Activated CD4-positive, CD25-positive, alpha-beta regulatory T cell treated with anti-CD3 and anti-CD28 coated beads, Interleukin-2, amount 50 U/mL, for 16 hours (primary cell): ENCODE measurements at places on chromosomes 7 and 10.
A peak's percentile ranks its signal among the peaks of the same experiment; 100 is the strongest.

DNA sequence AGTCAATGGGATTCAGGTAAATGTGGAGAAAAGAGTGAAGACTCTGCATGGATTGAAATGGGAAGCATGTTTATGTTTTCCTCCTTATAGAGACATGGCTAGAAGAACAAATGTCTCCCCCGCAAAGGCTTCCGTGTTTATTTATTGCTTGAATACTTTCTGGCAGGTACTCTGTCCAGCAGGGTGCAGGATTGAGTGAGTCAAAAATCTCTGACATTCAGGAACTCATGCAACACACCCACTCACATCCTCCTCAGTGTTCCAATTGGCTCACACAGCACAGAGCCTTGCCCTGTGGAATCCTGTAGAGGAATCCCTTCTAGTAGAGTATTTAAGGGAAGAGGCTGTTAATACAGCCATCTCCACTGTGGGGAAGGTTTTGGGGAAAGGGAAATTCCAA is 290.3 kb upstream of the VWC2 start:
- DNase-seq: no peak

DNA sequence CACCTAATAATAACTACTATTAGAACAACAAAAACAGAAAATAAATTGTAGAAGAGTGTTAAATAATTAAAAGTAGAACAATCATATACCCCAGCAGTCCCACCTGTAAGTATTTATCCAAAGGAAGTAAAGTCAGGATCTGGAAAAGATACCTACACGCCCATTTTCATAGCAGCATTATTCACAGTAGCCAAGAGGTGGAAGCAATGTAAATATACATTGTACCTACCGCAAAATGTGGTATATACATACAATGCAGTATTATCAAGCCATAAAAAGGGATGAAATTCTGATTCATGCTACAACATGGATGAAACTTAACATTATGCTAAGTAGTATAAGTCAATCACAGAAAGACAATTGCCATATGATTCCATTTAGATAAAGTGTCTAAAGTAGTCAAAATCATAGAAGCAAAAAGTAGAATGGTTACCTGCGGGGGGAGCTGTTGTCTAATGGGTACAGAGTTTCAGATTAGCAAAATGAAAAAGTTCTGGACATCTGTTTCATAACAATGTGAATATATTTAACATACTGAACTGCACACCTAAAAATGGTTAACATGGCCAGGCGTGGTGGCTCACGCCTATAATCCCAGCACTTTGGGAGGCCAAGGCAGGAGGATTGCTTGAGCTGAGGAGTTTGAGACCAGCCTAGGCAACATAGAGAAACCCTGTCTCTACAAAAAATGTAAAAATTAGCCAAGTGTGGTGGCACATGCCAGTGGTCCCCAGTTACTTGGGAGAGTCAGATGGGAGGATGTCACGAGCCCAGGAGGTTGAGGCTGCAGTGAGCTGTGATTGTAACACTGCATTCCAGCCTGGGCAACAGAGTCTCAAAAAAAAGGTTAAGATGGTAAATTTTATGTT is 6.0 kb upstream of the TMED4 start:
- peak; percentile 45 for DNase-seq

GRCh38 chr7:12025246-12025645 is 185.8 kb upstream of the TMEM106B start:
- no peak for DNase-seq

DNA sequence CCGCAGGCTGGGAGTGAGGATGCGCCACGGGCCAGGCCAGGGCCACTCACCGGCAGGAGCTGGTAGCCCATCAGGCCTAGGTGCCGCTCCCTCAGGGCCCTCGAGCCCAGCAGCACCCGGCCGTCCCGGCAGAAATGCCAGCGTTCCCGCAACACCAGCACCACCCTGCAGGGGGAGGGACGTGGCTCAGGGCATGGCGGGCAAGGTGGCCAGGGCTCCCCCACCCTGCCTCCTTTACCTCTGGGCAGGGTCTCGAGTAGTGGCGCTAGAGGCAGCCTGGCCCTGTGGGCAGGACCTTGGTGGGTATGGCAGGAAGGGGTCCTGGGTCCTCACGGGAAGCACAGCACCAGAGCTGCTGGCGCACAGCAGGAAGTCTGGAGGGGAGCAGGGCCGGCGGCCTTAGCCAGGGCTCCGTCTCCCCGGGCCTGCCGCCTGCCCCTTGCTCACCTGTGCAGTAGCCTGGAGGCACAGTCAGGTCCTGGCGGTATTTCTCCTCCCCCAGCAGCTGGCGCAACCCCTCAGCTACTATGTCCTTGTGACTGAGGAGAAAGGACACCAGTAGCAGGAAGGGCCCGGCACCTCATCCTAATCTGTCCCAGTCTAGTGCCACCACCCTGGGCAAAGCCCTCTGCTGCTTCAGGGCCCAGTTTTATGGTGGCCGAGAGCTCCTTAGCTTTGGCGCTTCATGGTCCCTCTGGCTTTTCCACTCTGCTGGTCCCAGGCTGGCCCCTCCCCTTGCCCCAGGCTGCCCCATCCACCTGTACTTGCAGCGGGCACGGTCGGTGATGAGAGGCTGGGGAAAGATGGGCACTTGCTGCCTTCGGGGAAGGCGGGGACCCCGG is 3.5 kb downstream of the FASTK start:
- DNase-seq: no peak

GRCh38 chr7:20417260-20417659 is 86.6 kb downstream of the ITGB8 start:
- no peak for DNase-seq

DNA sequence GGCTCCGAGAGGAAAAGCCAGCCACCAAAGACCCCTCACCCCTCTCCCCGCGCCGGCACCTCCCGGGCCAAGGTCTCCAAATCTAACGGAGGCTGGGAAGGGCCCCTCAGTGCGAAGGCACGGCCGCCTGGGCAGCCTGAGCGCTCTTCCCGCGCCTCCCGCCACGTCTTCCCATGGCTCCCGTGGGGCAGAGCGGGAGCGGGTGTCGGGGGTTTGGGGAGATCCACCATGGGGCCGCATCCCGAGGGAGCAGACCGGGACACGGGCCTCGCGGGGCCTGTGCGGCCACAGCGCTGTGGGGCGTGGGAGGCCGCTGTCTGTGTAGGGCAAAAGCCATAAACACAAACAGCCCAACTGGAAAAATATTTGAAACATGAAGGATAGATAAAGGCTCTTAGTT is 22.4 kb downstream of the GPER1 start:
- no peak for DNase-seq
